Kidney tubule cell (primary cell): ENCODE measurements at places on chromosomes 16 and 17.

DNA sequence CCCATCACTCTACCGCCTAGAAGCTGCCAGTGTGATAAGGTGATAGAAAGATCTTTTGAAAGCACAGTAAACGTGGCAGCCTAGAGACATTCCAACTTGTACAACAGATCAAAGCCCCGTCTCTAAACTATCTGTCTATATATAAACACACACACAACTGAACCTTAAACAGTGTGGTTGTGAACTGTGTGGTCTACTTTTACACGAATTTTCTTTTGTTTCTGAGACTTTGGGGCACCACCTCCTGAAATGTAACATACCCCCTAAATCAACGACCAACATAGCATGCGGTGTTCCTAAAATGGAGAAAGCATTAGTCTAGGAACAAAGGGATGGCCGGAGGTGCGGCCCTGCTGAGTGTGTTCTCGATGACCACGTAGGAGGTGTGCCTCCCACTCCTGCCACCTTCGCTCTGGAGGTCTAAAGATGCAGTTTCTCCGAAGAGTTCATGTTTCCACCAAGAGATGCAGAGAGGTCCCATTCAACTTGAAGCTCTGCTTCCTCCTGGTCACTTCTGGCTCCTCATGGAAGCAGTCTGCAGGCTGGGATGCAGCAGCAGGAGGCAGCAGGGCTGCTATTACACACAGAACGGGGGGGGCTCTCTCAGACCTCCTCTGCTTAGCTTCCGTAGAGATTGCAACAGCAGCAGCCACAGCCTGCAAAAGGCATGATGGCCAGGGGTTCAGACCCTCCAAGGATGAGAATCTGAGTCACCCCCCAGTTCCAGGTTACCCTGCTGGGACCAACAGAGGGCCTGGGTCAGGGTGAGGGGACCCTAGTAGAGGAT is 22.6 kb upstream of the USP10 start:
- no peak for DNase-seq

- DNase-seq: peak; percentile 95
Measured at GRCh38 chr16:4313563-4314531, 2.0 kb upstream of the GLIS2 start.

DNA sequence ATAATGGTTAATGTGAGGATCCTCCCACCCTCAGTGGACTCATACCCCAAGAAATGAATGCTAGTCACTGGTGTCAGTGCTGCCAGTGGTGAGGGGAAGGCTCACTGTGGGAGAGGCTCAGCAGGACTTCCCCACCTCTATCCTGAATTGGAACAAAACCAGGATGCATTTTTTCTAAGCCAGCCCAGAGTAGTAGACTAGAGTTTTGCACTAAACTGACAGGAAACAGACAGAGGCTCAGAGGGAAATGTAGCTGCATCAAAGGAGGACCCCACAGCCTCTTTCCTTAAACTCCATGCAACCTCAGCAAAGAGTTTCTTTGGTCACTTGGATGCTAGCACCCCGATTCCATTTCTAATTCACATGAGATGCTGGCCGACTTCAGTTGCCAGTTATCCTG is 10.7 kb upstream of the SKAP1 start:
- DNase-seq: no peak

GRCh38 chr17:57984261-57984890 is 3.7 kb downstream of the VEZF1 start:
- DNase-seq: no peak

DNA sequence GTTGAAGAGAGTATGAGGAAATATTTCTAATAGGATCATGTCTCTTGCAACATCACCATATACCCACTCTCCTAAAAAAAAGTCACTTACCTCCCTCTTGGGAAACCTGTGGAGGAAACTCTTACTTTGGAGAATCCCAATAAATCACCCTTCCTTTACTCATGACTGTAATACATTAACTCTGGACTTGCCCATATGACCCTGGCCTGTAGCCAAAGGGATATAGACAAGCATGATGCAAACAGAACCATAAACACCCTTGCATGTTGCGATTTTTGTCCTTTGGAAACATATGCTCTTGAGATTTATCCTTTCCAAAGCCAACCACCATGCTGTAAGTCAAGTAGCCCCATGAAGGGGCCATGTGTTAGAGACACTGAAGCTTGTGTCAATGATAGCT is 19.5 kb downstream of the CDH11 start:
- DNase-seq: no peak

DNA sequence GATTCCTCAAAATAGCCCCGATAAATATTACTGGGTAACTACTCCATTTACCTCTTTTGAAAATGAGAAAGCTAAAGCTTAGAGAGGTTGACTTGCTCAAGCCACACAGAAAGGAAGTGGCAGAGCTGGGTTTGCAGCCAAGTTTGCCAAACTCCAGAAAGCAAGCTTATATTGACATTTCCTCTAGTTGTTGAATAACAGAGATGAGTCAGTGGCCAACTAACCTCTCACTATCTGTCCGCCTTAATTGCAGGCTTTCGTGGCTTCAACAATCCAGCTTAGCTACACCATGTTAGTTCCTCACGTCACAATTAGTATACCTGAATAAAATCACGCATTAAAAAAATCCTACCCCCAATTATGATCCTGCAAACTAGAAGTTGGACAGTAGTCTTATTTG is 151.7 kb downstream of the CNTNAP4 start:
- peak; percentile 63 for DNase-seq

- peak; percentile 85 for DNase-seq
Measured at GRCh38 chr17:7750321-7750821, 32.8 kb downstream of the DNAH2 start.

DNA sequence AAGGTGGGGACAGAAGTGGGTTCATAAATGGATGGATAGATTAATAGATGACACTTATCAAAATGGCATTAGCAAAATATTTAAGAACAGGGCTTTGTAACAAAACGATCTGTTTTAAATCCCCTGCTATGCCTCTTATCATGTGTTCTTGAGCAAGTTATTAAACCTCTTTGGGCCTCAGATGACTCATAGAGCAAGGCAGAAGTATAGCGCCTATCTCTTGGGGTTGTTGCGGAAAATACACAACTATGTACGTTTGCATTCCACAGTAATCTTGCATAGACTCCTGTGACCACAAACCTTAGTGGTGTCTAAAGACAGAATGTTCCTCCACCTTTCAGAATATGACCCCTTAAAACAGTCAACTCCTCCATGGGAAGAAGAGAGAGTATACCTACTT is 116.8 kb downstream of the CDYL2 start:
- no peak for DNase-seq

DNA sequence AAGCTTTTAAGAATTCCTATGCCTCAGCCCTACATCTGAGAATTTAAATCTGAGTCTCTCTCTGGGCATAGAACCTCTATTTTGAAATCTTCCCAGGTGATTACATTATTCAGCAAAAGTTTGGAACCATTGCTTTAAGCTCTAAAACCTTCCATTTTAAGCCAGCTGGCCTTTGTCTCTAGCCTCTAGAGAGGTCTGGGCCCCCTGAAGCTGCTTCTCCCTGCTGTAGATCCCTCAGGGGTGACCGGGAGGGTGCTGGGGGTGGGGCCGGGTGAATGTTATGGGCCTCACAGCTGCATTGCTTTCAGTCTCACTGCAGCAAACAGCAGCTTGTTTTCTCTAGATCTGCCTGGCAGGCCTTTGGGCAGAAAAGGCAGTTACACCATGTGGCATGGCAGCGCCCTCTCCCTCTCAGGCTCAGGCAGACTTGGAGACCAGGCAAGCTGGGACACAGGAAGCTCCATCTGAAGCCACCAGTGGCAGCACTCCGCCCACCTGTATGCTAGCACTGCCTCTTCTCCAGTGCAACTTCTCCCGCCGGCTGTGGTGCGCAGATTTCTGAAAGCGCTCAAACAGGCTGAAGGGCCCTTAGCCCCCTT is 66.3 kb downstream of the MPRIP start:
- no peak for DNase-seq

GRCh38 chr16:81946206-81946605 is 65.1 kb downstream of the SDR42E1 start:
- peak; percentile 6 for DNase-seq

DNA sequence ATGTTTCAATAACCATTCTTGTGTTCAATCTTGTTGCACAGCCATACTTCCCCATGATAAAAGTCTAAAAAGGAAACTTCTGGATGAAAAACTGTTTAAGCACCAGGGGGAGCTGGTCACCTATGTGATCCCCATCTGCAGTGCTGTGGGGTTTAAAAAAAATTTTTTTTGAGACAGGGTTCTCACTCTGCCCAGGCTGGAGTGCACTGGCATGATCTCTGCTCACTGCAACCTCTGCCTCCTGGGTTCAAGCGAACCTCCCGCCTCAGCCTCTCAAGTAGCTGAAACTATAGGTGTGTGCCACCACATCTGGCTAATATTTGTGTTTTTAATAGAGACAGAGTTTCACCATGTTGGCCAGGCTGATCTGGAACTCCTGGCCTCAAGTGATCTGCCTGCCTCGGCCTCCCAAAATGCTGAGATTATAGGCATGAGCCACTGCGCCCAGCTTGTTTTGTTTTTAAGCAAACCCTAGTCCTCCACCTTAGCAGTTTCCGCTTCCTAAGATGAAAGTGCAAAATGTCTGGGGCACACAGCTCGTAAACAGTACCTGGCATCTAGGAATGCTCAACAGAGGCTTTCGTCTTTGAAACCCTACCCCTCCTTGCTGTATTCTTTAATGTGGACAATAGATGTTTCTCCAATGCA is 25.4 kb downstream of the DNAJA2 start:
- DNase-seq: peak; percentile 50

DNA sequence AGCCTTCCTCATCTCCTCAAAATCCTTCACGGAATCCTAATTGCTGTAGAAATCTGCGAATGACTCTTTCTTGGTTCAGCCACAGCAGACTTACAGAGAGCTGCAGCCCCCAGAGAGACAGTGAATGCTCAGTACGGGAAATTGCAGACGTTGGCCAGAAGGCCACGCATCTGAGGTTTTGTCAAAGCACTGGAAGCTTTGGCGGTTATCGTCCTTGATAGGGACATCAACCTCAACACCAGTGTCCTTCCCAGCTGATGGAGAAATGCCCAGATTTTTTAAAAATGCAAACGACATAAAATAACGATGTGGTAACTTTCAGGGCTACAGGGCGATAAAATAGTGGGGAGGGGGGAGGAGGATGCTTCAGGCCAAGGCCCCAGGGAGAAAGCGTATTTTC is 166.6 kb upstream of the CIBAR2 start:
- no peak for DNase-seq

GRCh38 chr17:80053102-80053501 is 16.7 kb downstream of the CCDC40 start:
- no peak for DNase-seq

GRCh38 chr16:66332634-66333610 is 33.6 kb upstream of the CDH5 start:
- DNase-seq: no peak

DNA sequence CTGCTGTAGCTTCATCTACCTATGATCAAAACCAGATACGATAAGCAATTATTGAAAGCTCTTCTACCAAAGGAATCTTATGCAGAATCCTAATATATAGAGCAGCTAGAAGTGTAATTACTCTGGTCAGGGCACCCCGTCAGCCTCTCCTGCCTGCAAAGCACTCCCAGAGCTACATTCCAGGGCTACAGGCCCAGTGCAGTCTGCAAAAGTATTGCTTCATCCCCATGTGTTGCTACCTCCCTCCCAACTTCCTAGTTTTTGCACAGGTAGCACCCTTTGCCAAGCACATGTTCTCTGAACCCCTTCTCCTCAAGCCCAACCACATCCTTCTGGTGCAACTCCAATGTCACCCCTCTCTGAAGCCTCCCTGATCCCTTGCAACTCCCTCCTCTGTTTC is 7.0 kb downstream of the CES5A start:
- no peak for DNase-seq

DNA sequence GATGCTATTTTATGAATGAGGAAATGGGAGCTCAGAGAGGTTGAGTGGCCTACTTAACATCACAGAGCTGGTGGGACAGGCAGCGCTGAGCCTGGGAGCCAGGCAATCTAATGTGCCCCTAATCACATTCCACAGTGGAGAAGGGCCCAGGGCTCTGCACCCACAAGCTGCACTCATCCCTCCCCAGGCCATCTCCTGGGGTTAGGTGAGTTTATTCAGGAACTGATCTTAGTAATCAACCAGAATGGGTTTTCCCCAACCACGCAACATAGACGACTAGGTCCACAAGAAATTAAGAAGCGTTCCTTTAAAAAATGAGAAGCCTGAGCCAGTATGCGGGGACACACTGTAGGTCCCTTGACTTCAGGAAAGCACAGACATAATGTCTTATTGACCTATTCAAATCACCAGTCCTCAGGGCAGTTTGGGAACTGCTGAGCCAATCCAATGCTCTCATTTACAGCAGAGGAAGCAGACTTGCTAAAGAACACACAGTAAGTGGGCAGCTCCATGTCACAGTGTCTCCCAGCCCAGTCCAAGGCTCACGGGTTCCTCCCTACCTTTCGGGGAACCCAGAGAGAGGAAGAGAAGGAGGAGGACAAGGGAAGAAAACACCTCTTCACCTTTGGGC is 2.3 kb downstream of the MPP3 start:
- no peak for DNase-seq

GRCh38 chr17:80881306-80881705 is 110.3 kb upstream of the CHMP6 start:
- DNase-seq: no peak

GRCh38 chr16:82567175-82567574 is 59.6 kb upstream of the CDH13 start:
- no peak for DNase-seq

DNA sequence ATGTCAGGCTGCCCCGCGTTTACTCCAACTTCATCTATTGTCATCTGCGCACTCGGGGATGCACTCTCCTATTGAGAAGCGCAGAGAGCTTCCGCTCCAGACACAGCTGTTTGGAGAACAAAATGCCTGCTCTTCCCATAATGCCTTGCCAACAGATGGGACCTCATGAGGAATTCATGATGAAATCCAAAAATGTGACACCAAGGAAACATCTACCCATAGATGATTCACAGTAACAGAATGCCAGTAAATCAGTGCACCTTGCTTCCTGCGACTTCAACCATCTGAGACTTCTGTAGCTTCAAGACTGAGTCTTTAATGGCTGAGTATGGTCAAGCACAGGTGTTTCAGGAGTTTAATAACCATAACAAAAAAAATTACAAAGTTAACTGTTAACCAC is 1144.9 kb upstream of the GOT2 start:
- DNase-seq: peak; percentile 75

DNA sequence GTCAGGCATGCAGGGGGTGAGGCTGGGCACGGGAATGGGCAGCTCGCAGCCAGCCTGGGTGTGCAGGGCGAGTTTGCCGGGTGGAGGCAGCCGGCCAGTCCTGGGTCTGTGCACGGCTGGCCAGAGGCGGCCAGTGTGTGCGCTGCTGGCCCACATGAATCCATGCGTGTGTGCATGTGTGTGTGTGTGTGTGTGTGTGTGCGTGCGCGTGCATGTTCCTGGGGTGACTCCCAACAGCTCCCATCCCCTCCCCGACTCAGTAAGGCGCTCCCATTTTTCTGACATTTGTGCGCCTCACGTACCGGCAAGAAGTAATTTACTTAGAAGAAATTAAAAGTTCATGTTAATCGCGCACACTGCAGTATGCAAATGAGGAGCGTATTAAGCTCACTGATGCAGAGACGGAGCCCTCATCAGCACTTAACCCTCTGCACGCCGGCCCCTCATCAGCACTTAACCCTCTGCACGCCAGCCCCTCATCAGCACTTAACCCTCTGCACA is 55.4 kb upstream of the ACSF3 start:
- no peak for DNase-seq

- no peak for DNase-seq
Measured at GRCh38 chr17:83052241-83052564, 27.2 kb upstream of the METRNL start.
